ENCODE measurements at places on chromosomes 13 and 19. TPM values are rescaled to one million over a fixed set of nuclear protein-coding genes. Genes with fewer than 3 reads are reported as not detected.

Gene ZNF723
- not detected for total RNA-seq

Gene NCR1
- 5.4 TPM for total RNA-seq

Gene GGACT
- total RNA-seq = 1.2 TPM

Gene HTR2A
- total RNA-seq = not detected

Gene LRRC63
- not detected for total RNA-seq

Gene TEKTIP1
- not detected for total RNA-seq

Gene DACT3
- total RNA-seq = 0.91 TPM

Gene AMER2
- not detected for total RNA-seq

Gene ARHGEF7
- total RNA-seq = 8.8 TPM

Gene ZNF791
- 11.9 TPM for total RNA-seq

DNA sequence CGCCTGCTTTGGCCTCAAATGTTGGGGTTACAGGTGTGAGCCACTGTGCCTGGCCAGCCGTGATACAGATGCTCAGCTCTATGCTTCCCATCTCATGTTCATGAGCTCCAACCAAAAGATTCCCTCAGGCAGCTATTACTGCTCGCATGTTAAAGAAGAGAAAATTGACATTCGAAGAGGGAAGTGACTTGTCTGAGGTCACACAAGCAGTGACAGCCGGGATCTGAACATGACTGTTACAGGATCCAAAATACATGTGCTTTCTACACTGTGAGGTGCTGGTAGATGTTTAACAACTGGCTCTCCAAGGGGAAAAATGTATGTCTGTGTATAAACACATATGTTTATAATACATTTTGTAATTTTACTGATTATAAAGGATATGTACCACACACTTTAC is 11.3 kb downstream of the FPR1 start:
- DNase-seq = no peak

- DNase-seq = no peak
These were observed 634 bp upstream of the DIAPH3 start for GRCh38 chr13:60164234-60164889.

- DNase-seq = no peak
These were observed 60.0 kb downstream of the TEX29 start for GRCh38 chr13:111380431-111380830.

- DNase-seq = no peak
These were observed 31.6 kb upstream of the METTL21C start for GRCh38 chr13:102726430-102726829.

- peak; percentile 100 for DNase-seq
These were observed at the start of gene ALKBH6 for GRCh38 chr19:36014012-36014924. TSS of gene ALKBH6 (minus strand) at chr19:36014213. CDS start at chr19:36013397, 816 bp downstream.

DNA sequence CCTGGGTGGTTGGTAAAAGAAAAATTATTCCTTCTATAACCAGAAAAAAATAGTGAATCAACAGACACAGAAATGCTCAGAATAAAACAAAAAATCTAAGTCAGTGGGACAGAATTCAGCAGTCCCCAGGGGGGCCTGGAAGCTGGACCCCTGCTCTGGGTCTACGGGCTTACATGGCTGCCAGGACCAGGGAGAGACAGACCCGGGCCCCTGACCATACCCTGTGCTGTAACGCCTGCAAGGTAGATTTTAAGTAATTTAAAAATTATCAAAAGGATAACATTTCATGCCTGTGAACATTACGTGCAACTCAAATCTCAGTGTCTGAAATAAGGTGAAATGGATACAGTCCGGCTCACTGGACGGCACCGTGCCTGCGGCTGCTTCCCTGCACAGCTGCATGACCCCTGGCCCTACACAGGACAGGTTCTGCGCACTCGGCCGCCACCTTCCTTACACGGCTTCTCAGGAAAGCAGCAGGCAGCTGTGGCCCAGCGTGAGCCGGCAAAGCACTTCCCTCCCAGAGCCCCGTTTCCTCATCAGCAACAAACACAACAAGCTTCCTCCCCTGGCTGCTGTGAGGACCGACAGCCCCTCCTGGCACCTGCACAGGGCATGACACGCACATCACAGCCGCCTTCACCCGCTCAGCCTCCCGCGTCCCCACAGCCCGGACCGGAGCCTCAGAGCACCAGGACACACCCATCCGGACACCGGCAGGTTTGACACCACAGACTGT is 22.2 kb downstream of the RASA3 start:
- DNase-seq = no peak

GRCh38 chr13:83878691-83879430 is 3.4 kb downstream of the SLITRK1 start:
- no peak for DNase-seq

DNA sequence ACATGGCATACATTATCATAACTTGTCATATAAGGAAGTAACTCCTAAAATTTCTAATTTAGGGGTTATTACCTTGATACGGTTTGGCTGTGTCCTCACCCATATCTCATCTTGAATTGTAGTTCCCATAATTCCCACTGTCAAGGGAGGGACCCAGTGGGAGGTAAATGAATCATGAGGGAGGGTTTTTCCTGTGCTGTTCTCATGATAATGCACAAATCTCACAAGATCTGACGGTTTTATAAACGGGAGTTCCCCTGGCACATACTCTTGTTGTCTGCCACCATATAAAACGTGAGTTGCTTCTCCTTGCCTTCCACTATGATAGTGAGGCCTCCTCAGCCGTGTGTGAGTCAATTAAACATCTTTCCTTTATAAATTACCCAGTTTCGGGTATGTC is 76.0 kb downstream of the ZDHHC20 start:
- peak; percentile 6 for DNase-seq

DNA sequence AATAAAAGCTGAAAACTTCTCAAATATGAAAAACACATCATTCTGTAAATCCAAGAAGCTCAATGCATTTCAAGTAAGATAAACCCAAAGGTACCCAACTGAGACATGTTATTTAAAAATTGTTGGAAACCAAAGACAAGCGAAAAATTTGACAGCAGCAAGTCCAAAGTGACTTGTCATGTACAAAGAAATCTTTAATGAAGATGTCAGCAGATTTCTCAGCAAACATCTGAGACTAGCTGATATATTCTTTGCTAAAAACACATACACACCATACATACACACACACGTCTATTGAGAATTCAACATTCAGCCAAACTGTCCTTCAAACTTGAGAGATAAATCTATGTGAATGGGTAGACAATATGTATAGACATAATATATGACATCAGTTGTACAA is 5.7 kb upstream of the ZNF222 start:
- DNase-seq = no peak

DNA sequence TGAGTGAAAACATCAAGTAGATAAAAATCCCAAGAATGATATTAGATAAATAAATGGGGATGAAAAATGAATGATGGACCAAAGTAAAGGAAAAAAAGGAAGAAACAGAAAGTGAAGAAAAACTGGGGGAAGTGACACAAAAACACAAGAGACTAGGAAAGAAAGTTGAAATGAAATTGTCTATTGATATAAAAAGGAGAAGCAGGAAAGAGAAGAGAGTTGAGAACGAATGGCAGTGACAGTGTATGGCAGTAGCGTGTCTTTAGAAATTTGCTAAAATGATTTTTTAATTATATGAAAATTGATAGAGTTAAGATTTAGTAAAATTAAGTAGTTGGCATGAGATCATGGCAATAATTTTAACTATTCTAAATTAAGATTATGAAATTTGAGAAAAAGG is 36.3 kb upstream of the SGCG start:
- DNase-seq = no peak

DNA sequence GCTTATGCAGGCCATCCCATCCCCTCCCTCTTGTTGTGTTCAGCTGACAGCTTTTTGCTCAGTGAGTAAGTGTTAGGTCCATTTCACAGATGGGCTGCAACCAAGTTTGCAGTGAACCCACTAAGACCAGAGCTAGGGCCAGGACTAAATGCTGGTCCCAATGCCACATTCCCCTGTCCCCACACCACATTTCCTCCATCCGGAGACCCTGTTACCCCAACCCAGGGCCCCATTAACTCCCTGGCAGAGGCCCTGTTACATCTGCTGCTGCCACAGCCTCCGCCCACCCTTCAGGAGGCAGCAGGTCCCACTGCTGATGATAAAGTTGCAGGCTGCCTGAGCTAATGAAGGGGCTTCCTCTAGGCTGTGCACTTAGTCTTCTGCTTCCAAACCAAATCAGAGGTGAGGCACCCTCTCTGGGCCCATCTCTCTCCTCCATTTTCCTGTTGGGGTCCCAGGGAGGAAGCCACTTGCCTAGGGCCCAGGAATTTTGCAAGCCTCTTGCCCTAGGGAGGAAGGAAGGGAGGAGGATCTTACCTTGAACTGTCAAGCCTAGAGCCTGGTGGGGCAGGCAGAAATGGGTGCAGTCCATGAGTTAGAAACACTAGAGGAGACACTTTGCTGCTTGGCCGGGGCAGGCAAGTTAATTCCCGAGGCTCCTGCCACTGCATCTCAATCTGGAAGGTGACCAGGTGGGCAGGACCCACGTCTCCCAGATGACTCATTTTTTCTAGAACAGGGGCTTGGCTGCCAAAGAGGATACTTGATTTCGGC is 3.4 kb upstream of the USF2 start:
- no peak for DNase-seq

DNA sequence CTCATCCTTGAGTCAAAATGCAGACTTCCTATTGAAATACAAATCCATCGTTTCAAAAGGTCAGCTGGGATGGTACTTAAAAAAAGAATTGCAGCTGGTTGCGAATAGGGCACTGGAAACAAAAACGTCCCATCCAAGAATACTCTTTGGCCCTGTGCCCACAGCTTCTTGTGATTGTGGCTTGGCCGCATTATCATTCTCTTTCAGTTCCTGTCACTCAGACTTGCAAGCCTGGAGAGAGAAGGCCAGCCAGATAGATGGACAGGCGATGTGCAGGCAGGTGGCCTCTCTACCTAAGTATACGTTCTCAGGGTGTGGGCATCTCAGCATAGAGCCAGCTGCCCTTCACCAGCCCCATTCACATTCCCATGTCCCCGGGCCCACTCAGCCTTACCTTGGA is 208.5 kb upstream of the ZNF536 start:
- no peak for DNase-seq

DNA sequence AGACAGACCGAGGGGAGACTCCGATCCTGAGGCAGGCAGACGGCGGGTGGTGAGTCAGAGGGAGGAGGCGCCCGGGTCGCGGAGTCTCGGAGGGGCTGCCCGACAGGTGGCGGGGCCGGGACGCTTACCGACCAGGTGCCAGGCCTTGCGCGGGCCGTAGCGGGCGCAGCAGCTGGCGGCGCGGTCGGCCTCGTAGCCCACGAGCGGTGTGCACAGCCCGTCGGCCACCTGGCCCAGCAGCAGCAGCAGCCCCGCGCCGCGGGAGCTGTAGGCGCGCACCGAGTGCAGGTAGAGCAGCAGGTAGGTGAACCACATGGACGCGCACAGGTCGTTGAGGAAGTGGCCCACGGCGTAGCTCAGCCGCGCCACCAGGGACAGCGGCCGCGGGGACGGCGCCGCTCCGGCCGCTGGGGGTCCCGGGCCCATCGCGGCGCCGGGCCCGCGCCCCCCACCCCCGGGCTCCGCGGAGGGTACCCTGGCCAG is 367 bp downstream of the MFSD12 start:
- peak; percentile 76 for DNase-seq

- no peak for DNase-seq
These were observed 29.1 kb upstream of the HOMER3 start for GRCh38 chr19:18969931-18970659.

DNA sequence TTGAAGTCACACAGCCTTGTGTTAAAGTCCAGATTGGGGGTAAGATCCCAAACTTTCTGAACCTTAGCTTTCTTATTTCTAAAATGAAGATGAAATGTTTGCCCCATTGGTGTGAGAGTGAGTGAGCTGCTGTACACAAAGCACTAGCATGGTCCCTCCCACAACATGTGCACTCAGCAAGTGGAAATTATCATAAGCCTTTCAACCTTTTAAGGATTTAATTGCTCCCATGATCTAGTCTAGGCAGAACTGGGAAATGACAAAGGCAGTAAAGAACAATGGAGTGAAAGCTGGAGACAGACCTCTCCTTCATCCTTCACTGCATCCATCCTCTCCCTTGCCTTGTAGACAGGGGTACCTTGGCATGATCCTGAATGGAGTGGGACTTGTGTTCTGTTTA is 76.0 kb upstream of the GPR12 start:
- DNase-seq = no peak

DNA sequence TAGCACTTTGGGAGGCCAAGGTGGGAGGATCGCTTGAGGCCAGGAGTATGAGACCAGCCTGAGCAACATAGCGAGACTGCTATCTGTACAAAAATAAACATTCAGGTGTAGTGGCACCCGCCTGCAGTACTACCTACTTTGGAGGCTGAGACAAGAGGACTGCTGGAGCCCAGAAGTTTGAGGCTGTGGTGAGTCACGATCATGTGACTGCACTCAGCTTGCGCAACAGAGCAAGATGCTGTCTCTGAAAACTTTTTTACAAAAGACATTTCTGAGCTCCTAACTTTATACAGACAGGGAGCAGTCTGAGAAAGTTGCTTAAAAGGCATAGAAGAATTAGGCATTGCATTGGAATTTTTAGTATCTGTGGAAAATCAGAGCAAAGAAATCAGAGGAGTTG is 10.4 kb upstream of the TBC1D4 start:
- DNase-seq = no peak

DNA sequence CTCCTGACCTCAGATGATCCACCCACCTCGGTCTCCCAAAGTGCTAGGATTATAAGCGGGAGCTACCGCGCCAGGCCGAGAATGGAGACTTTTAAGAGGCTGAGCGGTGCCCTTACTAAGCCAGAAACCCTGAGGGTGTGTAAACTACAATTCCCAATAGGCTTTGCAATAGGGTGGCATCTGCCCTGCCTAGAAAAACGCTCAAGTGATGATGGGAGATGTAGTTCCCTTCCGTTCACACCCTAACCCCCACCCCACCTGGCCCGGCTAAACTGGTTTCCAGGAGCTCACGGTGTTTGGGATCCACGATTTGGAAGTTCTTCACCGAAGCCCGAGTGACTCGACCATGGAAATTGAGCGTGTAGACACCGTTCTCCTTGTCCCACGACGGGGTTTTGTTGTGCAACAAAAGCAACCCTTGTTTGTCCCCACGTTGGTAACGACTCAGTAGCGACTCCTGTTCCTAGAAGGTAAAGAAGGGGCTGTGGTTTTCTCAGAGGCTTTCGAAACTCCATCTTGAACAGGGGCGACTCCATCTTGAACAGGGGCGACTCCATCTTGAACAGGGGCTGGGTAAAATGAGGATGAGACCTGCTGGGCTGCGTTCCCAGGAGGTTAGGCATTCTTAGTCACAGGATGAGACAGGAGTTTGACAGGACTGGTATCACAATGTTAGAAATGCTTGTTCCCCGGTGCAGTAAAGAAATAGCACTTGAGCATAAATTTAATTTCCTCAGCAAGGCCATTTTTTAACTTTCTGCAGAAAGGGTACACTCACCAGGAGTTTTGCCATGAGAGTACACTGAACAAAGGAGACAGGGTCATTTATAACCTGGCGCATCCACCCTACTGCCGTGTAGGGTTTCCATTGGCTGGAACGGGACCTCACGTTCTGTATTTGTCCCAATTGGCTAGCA is 9.8 kb downstream of the PPP1R15A start:
- no peak for DNase-seq

GRCh38 chr19:50412419-50412818 is 6.3 kb upstream of the SPIB start:
- DNase-seq = no peak
